ENCODE measurements at places on chromosomes 5 and 9. TPM values are rescaled to one million over a fixed set of nuclear protein-coding genes. Genes with fewer than 3 reads are reported as not detected.

Gene ASB6
- 11.4 TPM for polyA plus RNA-seq

Gene PCAT7
- 5.9 TPM for polyA plus RNA-seq

Gene TRIP13
- polyA plus RNA-seq: 8.0 TPM

Gene IRGM
- polyA plus RNA-seq: not detected

Gene HTR1A
- polyA plus RNA-seq: not detected

Gene UBE2QL1
- 2.4 TPM for polyA plus RNA-seq

Gene CEMIP2
- 23.2 TPM for polyA plus RNA-seq

Gene FOXD4L3
- 0.16 TPM for polyA plus RNA-seq

Gene PCDHGB5
- polyA plus RNA-seq: 5.4 TPM

Gene GRIA1
- polyA plus RNA-seq: 1.3 TPM

Gene VCAN
- polyA plus RNA-seq: 216 TPM

Gene POLR3G
- 1.3 TPM for polyA plus RNA-seq

Gene CCL28
- 0.67 TPM for polyA plus RNA-seq

GRCh38 chr5:73433982-73434342 lies 14.6 kb downstream of the FOXD1 start:
- no peak for DNase-seq

GRCh38 chr5:151581812-151582583 lies 9.1 kb downstream of the FAT2 start:
- no peak for DNase-seq

DNA sequence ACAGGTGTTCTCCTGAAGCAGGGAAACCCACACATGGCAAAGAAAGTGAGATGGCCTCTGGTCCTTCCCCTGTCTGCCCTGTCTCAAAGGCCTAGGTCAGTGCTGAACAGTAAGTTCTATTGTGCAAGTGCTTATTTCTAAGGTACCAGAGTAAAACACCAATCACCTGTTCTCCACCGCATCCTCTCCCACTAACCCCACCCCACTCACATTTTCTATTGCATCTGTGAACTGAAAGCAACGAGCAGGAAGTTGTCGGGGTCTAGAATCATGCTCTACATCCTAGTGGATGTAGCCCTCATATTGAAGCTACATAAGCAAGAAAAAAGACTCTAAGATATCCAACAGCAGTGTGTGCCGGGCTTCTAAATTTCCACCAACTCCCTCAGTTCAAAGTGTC lies 265.9 kb downstream of the ENC1 start:
- DNase-seq: no peak

GRCh38 chr9:134271338-134272301 lies 54.6 kb upstream of the RXRA start:
- no peak for DNase-seq

- DNase-seq: no peak
Measured at GRCh38 chr5:6840136-6840793, 127.0 kb downstream of the TENT4A start.

DNA sequence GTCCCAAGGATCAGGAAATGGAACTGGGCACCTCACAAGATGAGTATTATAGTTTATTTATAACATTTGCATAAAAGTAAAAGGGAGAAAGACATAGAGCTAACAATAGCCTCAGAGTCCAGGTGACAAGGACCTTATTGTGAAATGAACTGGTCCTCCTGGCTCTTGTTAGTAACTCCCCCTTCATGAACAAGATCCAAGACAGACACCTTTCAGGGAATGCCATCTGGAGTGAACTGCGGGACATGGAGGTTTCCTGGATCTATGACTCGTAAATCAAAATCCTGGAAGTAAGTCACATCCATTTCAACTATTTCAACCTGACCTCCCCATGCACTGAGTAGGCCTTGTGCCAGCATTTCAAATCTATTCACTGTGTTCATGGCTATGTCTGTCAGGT lies 129.5 kb upstream of the GAS1 start:
- no peak for DNase-seq

DNA sequence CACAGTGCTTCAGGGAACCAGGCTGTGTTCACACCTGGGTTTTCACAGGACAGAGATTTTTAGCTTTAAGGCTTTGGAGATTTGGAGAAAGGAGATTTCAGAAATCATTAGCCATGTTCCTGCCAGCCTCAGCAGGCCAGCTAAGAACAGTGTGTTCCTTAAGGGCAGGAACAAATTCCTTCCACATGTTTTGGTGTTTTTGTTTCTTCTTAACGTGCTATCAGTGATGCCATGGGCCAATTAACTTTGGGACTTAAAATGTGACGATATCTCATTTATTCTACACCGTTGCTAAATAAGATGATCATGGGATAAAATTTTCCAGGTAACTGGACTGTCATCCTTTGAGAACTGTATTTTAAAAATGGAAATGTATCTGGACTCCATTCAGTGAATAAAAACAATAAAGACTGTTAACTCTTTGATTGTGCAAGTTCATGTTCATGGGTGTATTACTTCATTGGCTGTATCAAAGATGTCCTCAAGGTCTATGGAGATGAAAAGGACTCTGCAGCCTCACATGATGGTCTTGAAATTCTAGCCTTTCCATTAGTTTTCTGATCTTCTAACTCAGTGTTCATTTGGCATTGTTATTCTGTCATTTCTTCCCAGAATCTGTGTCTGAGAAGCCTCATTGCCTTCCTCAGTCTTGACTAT lies 72.3 kb downstream of the ZNF366 start:
- no peak for DNase-seq

DNA sequence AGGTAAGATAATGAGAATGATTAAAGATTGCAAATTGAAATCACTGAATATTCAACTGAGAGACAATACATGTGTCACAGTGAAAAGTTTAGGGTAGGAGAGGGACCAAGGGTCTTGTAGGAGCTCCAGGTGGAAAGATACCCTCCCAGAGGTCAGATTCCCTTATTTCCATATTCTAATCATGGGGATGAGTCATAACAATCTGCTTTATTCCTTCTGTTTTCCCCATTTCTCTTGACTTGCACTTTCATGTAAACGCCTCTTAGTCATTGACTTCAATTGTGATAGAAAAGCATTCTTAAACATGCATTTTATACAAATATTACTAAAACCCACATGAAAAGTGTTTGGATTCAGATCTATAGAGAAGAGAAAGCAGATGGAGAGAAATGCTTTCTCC lies 81.3 kb upstream of the CTSL start:
- DNase-seq: no peak

Data from muscle of back (tissue), 13 donors.